Suprapubic skin (tissue), 4 donors: ENCODE measurements at places on chromosomes 7 and 10.

DNA sequence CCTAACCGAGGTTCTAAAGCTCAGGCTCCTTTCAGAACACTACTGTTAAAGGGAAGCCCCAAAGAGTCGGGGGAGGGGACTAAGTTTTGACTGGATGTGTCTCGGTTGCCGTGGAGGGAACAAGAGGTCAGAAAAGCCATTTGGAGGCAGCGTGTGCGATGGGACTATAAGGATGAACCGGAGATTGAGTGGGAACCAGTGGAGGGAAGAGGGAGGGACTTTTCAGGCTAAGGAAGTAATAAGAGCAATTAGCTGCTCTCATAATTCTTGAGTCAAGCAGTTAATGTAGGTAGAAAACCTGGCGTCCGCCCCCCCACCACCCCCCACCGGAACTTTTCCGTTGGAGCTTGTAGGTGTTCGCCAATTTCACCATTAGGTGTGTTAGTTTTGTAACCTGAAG is 491 bp upstream of the AKAP9 start:
- no peaks in the 10 kb centered on the region for H3K36me3 ChIP-seq
- DNase-seq, result no peak
- H3K4me1 ChIP-seq, result peaks cover 27% of the 10 kb centered on the region
- peak overlapping the region; percentile 97 for H3K27ac ChIP-seq
- peak overlapping the region; percentile 89 for H3K4me3 ChIP-seq

DNA sequence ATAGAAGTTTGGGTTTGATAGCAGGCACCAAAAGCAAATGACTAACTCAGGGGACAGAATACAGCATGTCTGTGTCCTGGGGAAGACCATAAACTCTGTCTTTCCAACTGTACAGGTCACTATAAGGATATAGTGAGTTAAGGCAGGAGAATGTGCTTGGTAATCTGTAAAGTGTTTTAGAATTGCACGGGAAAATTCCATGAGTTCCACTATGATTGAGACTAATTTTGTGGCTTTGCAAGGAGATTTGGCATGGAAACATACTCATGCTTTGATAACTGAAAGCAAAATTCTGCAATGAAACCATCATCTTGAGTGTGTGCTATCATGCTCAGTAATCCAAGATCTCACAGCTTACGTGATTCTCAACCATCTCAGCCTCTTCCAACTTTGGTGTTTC is 152.6 kb downstream of the PKD1L1 start:
- H3K36me3 ChIP-seq, result no peaks in the 10 kb centered on the region
- no peak overlapping the region for H3K4me3 ChIP-seq
- H3K27me3 ChIP-seq, result no peaks in the 10 kb centered on the region
- no peak for DNase-seq
- H3K27ac ChIP-seq, result no peak overlapping the region

- DNase-seq, result no peak
- no peak overlapping the region for H3K27ac ChIP-seq
- H3K36me3 ChIP-seq, result peaks cover 91% of the 10 kb centered on the region
- H3K27me3 ChIP-seq, result no peaks in the 10 kb centered on the region
Observed at GRCh38 chr7:55202150-55202913, 162.8 kb upstream of the LANCL2 start.

GRCh38 chr7:106372126-106372525 is 87.3 kb upstream of the NAMPT start:
- no peaks in the 10 kb centered on the region for H3K27me3 ChIP-seq
- H3K4me3 ChIP-seq, result no peak overlapping the region
- H3K27ac ChIP-seq, result no peak overlapping the region

DNA sequence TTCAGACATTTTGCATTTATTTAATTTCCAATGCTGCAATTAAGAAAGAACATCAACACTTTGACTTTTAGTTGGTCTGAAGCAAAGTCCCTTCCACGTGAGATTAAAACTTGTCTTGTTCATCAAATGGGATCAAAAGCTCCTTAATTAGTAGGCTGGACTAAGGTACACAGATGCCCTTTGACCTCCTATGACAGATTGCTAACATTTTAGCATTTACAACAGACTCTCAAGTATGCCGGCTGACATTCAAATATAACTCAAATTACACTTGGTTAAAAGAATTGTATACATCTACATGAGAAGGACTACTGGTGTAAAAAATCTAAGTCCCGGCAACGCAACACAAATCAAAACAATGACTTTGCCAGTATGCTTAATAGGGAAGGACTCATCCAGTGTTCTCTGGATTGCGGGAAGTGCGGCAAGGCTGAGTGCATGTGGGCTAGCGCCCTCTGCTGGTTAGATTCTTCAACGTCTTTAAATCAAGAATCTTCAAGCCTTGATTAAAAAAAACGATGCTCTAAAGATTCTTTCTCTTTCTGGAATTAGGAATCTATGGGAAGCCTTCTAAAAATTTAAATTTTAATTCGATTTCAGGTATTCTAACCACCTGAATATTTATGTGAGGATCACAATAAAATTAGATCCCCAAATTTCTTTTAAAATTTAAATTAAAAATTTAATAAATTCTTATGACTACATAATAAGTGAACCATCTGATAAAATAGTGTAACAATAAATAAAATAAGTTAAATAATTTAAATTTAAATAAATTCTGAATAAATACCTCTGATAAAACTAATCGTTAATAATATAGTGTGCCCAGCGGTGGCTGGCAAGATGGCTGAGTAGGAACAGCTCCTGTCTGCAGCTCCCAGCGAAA is 444.7 kb downstream of the DGKB start:
- H3K4me1 ChIP-seq, result no peaks in the 10 kb centered on the region
- H3K4me3 ChIP-seq, result no peak overlapping the region
- no peaks in the 10 kb centered on the region for H3K36me3 ChIP-seq
- DNase-seq, result peak; percentile 69

DNA sequence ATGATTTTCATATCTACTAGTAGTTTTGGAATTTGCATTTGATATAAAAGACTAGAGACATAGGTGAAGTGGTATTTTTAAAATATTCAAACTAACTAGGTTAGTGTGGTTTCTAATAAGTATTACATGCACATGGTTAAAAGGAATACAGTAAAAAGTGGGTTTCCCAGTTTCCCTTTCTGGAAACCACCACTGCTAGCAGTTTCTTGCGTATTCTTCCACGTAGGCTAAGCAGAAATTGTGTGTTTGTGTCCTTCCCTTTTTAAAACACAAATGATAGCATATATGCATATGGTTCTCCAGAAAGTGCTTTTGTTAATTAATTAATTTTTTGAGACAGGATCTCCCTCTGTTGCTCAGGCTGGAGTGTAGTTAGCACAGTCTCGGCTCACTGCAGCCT is 15.4 kb downstream of the NRF1 start:
- H3K36me3 ChIP-seq, result no peaks in the 10 kb centered on the region
- no peak overlapping the region for H3K27ac ChIP-seq
- no peaks in the 10 kb centered on the region for H3K27me3 ChIP-seq
- H3K4me1 ChIP-seq, result no peaks in the 10 kb centered on the region
- no peak for DNase-seq

DNA sequence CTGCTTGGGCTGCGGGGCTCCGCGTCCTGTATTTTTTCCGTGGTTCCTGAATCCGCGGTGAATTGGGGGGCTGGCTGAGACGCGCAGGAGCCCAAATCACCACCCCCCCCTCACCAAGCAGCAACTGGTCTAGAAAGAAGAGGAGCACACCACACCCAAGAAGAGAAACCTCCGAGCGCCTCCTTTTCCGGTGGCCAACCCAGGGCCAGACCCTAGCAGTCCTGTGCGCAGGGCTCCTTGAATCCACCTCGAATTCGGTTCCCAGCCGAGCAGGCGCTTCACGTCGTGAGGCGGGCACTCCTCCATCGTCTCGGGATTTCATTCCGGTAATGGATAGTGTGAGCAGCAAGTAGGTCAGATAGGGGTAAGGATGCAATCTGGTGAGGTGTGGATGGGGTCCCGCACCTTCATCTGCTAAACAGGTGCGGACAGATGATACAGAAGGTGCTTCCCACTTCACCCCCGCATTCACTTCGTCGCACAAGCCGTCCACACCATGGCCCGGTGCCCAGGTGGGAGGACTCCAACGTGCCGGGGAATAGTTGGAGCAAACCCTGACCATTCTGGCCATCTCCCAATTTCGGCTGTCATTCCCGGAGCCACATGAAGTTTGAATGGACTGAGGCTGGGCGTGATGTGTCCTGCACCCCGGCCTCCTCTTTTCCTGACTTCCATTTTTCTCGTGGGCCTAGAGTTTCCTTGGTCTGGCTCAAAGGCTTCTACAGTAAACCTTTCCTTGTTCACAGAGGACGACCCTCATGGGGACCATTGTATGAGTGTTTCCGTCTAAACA is 19.8 kb upstream of the ZNF273 start:
- H3K27ac ChIP-seq, result peak overlapping the region; percentile 85
- H3K27me3 ChIP-seq, result no peaks in the 10 kb centered on the region
- peaks cover 30% of the 10 kb centered on the region for H3K4me1 ChIP-seq
- DNase-seq, result no peak

DNA sequence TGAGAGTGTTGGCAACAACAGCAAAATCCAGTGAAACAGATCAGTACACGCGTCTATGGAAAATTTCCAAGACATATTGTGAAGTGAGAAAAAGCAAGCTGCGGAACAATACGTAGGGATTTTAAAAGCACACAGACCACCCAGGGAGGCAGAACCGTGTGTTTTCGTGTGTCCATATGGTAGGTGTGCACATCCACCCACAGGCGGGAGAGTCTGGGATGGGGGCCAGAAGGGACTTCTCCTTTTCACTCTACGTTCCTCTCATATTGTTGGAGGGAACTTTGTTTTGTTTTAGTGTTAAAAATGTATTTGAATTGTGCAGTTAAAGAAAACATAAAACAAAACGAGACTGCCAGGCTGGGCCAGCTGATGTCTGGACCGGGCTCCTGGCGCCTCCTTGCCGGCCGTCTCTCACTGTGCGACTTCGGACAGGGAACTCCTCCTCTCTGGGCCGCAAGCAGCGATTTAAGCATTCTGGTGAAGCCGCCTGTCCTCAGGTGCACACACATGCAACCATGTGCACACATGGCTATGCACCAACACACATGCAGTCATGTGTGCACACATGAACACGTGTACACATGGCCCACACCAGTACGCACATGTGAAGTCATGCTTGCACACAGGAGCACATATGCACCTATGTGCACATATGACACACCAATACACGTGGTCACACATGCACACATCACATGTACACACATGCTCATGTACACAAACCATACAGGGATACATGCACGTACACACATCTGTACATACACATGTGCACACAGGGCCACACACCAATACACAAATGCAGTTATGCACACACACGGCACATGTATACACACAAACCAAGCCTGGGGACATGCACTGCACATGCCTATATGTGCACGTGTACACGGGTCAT is 141.1 kb downstream of the ELFN1 start:
- peak; percentile 57 for DNase-seq
- H3K4me3 ChIP-seq, result peak overlapping the region; percentile 20
- H3K27me3 ChIP-seq, result no peaks in the 10 kb centered on the region
- H3K36me3 ChIP-seq, result no peaks in the 10 kb centered on the region
- no peak overlapping the region for H3K27ac ChIP-seq
- H3K4me1 ChIP-seq, result peaks cover 32% of the 10 kb centered on the region

GRCh38 chr7:37482505-37482904 is 33.8 kb upstream of the ELMO1 start:
- no peaks in the 10 kb centered on the region for H3K4me1 ChIP-seq
- no peak for DNase-seq
- H3K27ac ChIP-seq, result no peak overlapping the region
- H3K4me3 ChIP-seq, result no peak overlapping the region

GRCh38 chr10:110446954-110447608 is 50.6 kb upstream of the DUSP5 start:
- H3K27me3 ChIP-seq, result no peaks in the 10 kb centered on the region
- no peaks in the 10 kb centered on the region for H3K36me3 ChIP-seq
- no peak overlapping the region for H3K4me3 ChIP-seq

DNA sequence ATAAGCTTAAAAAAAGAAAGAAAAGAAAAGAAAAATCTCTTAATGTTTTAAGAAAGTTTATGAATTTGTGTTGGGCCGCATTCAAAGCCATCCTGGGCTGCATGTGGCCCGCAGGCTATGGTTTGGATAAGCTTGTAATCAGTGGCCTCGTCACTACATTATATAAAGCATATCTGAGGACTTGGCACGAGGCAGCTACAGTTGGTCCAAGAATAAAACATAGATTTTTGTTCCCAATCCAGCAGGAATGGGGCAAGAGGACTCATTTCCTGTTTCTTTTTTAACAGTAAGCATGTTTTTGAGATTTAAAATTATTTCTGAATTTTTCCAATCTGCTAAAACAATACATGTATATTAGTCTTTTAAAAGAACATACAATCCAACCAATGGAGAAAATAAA is 28.6 kb downstream of the MCM10 start:
- no peak overlapping the region for H3K27ac ChIP-seq
- no peaks in the 10 kb centered on the region for H3K36me3 ChIP-seq
- no peak overlapping the region for H3K4me3 ChIP-seq
- no peaks in the 10 kb centered on the region for H3K4me1 ChIP-seq

- H3K4me3 ChIP-seq, result no peak overlapping the region
- no peak overlapping the region for H3K27ac ChIP-seq
- peaks cover 13% of the 10 kb centered on the region for H3K27me3 ChIP-seq
- no peaks in the 10 kb centered on the region for H3K36me3 ChIP-seq
Observed at GRCh38 chr7:50564171-50564570, 1.0 kb downstream of the DDC start.

DNA sequence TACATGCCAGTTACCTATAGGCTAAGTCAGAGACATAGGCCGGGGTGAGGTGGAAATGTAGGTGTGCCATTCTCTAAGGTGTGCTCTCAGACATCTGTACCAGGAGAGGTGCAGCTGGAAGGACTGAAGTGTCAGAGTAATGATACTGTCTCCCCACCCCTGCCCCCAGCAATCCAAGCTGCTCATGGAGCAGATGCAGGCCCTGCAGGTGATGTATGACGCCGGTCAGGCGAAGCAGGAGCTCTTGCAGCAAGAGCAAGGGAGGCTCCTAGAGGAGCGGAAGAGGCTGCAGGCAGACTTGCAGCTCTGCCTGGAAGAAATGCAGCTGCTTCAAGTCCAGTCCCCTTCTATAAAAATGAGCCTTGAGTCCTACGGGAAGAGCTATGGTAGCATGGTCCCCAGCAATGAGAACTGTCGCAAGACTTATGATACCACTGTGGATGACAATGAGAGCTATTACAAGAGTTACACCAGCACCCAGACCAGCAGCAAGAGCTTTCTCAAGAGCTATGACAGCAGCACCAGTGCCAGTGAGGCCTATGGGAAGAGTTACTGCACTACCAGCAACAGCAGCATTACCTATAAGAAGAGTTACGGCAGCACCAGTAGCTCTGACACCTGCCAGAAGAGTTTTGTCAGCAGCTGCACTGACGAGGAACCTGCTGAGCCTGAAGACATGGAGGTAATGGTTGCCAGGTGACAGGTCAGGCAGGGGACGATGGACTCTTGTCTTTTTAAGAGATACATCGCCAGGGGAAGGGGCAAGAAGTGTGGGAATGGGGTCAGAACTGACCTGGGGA is 18.4 kb upstream of the FLNC start:
- H3K36me3 ChIP-seq, result no peaks in the 10 kb centered on the region
- no peaks in the 10 kb centered on the region for H3K27me3 ChIP-seq
- H3K4me1 ChIP-seq, result no peaks in the 10 kb centered on the region
- no peak overlapping the region for H3K4me3 ChIP-seq
- no peak for DNase-seq

DNA sequence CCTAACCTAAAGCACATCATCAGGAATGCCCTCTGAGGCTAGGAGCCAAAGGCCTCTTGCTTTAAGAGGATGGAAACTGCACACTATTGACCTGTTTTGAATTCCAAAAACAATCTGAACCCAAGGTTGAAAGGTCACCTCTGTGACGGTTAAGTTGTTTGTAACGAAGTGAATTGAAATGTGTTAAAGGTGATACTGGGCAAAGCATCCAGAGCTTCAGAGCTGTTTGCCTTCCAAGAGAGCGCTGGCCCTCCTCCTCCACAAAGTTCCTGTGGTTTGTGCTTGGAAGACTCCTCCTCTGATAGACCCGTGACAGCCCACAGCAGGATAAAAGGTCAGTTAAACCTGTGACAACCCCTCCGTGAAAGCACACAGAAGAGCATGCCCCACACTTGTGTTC is 133.7 kb upstream of the CTTNBP2 start:
- no peak overlapping the region for H3K27ac ChIP-seq
- no peaks in the 10 kb centered on the region for H3K4me1 ChIP-seq
- DNase-seq, result no peak
- H3K4me3 ChIP-seq, result no peak overlapping the region
